ENCODE measurements at places on chromosomes 11 and 22.

GRCh38 chr11:70804139-70804837, 406.0 kb downstream of the CTTN start:
- no peak for DNase-seq

DNA sequence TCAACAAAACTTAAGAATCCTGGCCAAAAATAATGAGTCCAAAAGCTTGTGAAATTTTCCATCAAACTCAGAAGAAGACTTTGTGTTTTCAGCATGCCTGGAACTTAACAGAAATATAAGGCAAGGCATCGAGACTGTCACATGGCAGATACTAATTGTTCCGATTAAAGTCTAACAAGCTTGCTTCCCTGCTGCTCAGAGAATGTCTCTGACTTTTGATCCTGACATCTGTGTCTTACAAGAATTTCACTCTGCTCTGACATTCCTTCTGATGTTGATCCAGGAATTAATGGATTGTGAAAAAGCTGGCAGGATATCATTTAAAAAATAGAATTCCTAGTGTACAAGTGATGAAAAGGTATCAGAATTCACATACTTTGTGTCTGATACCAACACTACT, 170.2 kb downstream of the DCDC1 start:
- no peak for DNase-seq

DNA sequence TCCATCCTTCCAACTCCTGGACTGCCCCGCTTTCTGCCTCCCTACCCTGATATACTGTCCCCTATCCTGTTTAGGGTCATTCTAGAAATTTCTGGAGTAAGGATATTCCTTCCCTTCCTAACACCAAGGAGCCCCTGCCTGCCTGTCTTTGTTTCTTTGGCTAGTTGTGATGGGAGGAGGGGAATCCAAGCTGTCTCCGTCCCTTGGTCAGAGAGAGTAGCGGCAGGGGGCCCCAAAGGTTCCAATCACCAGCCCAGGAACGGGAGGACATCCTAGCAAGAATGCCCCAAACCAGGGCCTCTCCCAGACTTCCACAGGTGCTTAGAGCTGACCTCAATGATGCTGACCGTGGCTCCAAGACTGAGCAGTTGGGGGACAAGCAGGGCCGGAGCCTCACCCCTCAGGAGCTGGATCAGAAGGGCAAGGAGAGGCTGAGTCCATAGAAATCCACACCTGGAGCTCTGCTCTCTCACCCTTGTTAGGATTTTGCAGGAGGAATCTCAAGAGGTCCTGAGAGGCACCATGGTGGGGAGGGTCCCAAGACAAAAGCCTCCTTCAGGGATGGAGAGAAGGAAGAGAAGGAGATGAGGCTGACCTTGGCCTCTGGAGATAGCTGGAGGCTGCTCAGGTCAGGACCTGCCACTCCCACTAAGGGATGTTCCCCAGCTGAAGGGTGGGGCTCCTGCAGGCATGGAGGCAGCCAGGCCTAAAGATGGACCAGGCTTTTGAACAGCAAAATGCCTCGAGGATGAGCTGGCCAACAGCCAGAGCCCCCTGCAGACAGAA, 13.6 kb downstream of the SLC22A12 start:
- no peak for DNase-seq

GRCh38 chr11:26777372-26777808, 55.5 kb upstream of the SLC5A12 start:
- DNase-seq: no peak

- DNase-seq: no peak
Observed at GRCh38 chr22:32796865-32797573, 4.5 kb upstream of the TIMP3 start.

DNA sequence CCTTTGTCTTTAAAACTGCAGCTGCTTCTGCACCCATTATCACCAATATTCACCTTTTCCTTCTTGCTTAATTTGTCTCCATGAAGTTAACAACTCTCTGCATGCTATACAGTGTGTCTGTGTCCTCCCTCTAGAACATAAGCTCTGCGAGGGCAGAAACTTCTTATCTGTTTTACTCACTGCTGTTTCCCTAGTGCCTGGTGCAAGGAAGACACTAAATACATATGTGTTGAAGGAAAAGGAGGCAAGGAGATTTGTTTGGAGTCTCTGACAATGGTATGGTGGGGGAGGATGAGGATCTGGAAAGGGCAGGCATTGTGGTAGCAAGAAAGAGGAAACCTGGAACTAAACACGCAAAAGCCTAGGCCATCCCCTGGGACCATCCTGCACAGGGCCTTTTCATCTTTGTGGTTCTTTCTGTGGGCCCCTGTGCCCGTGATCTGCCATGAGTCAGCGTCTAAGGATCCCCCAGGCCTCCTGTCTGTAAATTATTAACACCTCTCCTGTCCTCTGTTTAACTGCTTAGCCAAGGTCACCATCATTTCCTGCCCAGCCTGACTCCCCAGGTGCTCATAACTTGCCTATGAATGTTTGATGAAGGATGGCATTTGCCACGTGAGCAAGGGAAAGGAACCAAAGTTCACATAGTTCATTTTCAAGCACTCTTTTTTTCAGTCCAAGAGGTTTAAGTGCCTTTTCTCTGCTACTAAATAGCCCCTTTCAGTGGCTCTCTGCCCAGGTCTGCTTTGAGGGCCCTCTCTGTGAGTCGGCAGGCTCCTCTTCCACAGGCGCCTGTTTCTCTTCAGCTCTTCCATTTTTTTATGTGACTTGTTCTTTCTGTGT, 131.1 kb downstream of the RASSF10 start:
- no peak for DNase-seq

GRCh38 chr11:65129649-65130441, 4.5 kb downstream of the SYVN1 start:
- no peak for DNase-seq

DNA sequence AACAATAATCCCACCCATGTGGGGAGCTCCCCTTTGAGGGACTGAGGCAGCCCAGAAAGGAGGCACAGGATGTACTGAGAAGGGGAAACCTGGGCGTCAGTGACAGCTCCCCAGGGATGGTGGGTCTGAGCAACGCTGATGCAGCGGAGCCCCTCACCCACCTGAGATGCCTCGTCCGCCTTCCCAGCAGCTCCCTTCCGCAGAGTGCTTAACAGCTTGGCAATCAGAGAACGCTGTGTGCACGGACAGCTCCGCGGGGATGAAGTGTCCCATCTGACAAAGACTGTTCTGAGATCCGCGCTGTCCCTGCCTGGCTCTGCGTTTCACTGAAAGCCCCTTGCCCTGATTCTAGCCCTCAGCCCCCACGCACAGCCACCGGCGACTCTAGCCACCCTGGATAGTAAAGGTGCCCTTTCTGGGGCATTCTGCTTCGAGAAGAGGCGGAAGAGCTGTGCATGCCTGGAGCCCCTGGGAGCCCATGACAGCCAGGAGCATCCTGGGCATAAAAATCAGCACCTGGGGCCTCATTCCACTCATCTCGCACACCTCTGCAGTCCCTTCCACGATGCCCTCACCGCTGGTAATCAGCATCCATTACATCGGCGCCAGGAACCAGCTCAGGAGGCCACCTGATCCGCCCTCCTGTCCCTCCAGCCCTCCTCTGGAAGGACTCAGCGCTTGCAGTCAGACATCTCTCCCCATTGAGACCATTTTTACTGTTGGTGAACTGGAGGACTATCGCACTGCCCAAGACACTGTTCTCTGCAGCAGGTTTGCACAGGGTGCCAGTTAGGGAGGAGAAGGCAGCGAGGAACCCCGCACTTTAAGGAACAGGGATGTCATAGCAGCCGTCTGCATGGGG, 10.7 kb downstream of the KCNJ5 start:
- no peak for DNase-seq

Measured in SHP77 treated with DMSO at 0.1 percent for 48 hours (cell line).